ENCODE measurements at places on chromosomes 2 and 18. TPM values are rescaled to one million over a fixed set of nuclear protein-coding genes. Genes with fewer than 3 reads are reported as not detected.

MYO1B gene
- total RNA-seq = 0.74 TPM

GRCh38 chr18:39764873-39765272 is 2190.2 kb upstream of the PIK3C3 start:
- no peak for DNase-seq
- no peaks in the 10 kb centered on the region for H3K36me3 ChIP-seq
- no peaks in the 10 kb centered on the region for H3K4me1 ChIP-seq
- H3K27ac ChIP-seq = no peak overlapping the region
- H3K27me3 ChIP-seq = no peaks in the 10 kb centered on the region

HOXD8 gene
- total RNA-seq = not detected

CD226 gene
- 126 TPM for total RNA-seq

DNA sequence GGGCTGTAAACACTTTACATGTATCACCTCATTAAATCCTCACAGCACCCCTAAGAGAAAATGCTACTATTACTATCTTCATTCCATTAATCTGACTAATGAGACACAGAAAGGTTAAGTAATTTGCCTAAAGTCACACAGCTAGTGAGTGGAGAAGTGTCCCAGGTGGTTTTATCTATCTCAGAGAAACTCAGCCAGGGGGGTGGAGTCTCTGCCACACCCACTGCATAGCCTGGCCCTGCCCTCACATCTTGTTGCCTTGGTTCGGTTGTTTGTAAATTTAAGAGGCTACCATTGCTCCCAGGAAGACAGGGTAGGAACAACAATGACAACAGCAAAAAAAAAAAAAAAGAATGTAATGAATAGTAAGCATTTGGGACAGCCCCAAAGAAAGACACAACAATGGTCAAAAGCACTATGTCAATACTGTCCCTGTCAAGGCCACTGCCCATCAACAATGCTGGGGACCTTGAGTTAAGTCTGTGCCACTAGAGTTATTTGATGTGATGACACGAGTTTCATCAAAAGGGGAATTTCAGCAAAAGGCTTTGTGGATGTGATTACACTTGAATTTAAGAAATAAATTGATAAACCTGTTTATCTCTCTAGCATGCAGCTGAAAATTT is 17.5 kb downstream of the CYRIA start:
- no peak overlapping the region for H3K27ac ChIP-seq
- no peaks in the 10 kb centered on the region for H3K36me3 ChIP-seq
- DNase-seq = no peak
